Right lung (tissue), 10 donors: ENCODE measurements at places on chromosomes 3 and 15.
A peak's percentile ranks its signal among the peaks of the same experiment; 100 is the strongest.

GRCh38 chr3:143502081-143502480 is 346.2 kb downstream of the SLC9A9 start:
- peak; percentile 77 for DNase-seq

- no peak for DNase-seq
These were observed 145.0 kb downstream of the CMSS1 start for GRCh38 chr3:99962703-99963102.

DNA sequence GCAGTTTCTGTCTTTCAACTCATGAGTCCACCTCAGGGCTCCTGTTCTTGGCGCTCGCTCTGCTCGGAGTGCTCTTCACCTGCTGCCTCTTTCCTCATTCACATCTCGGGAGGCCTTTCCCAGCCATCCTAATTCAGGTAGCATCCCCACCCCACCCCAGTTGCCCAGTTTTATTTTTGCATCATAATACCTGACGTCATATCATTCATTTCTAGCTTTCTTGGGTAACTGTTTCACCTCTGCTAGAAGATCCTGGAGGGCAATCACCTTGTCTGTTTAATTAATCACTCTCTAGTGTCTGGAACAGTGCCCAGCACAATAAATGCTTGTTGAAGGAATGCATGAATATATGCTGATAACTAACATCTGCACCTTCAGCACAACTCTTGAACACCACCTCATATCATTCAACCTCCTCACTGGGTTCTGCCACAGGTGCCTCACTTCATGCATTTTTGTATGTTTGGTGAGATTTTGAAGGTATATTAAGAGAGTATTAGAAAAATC is 7.6 kb downstream of the NUSAP1 start:
- no peak for DNase-seq

GRCh38 chr15:60720493-60721256 is 241.7 kb upstream of the ICE2 start:
- DNase-seq = no peak

GRCh38 chr15:48052946-48053345 is 67.8 kb upstream of the SLC24A5 start:
- DNase-seq = no peak

DNA sequence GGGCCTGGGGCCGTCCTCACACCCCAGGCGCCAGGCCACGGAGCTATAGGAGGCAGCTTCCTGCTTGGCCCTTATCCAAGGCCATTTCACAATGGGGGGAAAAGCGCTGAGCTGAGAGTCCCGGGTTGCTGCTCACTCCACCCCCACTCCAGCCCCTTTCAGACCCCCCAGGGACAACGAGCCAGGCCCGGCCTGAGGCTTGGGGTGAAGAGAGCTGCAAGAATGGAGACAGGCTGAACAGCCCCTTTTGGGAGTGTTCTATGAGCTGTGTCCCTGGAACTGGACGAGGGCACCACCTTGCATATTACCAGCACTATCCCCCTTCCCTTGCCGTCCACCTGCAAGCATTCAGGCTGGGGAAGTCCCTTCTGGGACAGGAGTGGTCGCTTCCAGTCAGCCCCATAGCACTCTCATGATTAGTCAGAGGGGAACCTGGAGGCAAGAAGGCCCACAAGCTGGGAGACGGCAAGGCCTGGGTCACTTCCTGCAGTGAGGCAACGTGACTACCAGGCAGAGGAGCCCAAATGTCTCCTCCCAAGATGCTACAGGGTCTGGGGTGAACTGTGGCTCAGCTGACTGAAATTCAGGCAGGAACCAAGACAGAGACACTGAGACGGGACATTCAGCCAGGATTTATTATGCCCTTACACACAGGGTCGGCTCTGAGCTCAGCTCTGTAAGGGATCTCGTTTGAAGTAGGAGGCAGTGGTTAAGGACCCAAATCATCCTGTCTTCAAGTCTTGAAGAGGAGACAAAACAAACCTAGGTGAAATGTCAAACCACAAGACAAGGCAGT is 8.6 kb upstream of the SRP14 start:
- peak; percentile 74 for DNase-seq

GRCh38 chr3:176078906-176079305 is 1118.4 kb downstream of the TBL1XR1 start:
- DNase-seq = no peak

DNA sequence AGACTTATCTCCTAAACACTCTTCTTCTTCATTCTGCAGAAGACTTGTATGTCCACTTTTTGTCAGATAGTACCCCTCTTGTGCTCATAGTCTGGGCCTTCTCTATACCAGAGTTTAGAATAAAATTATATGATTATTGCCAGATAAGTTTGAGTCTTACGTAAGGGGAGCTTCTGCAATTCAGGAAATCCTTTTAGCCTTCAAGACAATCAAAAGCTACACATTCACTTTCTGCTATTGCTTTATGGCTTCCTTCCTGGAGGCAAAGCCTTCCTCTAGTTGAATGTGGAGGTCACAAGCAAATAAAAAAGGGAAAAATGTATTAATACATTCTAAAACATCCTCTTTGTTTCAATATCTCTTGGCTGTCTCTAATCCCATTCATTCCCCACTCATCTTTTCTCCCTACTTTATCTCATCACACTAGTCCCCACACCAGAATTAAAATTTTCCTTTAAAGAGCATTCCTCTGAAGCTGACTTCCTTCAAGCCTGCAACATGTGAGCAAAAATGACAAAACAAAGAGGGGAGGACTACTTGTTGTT is 186.8 kb downstream of the CPNE4 start:
- no peak for DNase-seq

DNA sequence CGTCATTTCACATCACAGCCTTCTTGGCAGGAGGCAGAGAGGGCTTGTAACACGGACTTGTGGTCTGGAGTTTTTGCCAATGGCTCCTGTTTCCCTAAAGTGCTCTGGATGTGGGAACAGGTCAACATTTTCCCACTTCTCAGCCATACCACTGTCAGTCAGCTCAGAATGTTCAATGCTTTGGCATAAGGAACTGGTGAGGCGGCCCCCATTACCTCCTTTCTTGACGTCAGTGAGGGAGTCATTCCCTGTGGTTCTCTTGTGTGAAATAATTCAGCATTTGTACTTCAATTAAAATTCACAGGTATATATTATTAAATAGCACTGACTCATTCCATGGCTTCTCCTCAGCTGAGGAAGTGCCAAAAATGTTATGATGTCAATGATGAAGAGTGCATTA is 167.1 kb downstream of the P3H2 start:
- no peak for DNase-seq

- no peak for DNase-seq
These were observed 80.3 kb downstream of the ADAMTS7 start for GRCh38 chr15:78730955-78731354.

- no peak for DNase-seq
These were observed 39.5 kb downstream of the ISL2 start for GRCh38 chr15:76376029-76376428.

DNA sequence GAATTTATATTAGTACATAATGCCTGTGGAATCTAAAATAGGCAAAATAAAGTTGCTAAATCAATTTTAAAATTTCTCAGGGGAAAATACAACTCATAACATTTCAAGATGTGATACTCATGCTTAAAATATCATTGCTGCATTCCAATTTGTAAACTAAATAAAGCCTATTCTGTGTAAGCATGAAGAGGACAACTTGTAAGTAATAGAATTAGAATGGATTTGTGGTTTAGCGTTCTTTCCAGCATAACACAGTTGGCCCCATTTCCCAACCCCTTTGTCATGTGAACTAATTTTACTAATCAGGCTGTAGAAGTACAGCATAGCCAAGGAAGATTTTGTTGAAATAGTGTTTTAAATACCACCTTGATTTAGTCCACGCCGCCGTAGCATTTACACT is 437.2 kb downstream of the SI start:
- DNase-seq = no peak

DNA sequence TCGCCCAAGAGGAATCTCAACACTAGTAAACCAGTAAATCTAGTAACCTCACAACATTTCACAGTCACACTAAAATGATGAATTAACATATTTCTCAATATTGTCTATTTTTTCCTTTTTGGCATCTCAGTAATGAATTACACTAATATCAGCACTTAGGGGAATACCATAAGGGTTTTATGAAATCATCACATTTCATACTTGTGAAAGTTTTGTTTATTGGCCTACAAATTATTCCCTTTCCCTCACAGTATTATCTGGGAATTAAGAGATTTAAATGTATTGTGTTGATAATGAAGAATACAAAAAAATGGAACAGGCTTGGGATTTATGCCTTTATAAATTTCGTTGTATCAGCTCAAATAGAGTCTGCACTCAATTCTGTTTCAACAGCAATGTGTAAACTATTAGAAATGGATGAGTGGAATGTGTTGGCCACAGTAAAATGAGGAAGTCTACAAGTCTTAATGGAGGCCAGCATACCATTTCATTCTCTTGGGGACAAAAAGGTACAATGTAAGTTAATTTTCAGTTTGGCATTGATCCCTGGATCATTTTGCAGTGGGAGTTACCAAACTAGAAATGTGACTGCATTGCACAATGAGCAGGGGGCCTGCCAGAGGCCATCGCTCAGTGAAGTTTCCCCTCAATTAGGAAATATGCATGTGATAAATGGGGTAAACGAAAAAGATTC is 195.4 kb downstream of the FMN1 start:
- no peak for DNase-seq

- DNase-seq = no peak
These were observed 10.6 kb upstream of the SOX2 start for GRCh38 chr3:181701096-181701495.

DNA sequence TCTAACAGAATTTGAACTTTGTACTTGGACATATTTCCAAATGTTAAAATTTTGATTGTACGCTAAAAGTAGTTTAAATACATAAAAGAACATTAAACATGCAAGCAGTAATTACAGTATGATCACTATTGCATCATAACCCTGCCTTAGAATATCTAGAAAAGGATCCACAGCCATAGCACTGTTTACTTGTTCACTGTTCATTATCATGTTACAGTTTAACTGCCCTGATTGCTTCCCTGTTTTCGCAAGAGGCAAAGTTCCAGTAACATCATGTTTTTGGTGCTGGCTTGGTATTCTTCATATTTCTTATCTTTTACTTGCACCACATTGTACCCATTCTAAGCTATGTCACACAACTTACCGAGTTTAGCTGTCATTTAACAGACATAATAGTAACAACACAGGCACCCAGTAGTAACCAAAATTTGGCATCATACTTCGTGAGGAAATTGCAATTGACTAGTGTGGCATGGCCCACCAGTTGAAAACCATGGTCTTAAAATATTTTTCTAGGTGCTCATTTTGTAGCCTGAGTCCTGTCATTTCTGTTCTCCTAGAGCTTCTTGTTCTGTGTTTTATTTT is 13.3 kb upstream of the TMEM87A start:
- no peak for DNase-seq

GRCh38 chr3:147400111-147400510 is 6.2 kb downstream of the ZIC4 start:
- DNase-seq = no peak

DNA sequence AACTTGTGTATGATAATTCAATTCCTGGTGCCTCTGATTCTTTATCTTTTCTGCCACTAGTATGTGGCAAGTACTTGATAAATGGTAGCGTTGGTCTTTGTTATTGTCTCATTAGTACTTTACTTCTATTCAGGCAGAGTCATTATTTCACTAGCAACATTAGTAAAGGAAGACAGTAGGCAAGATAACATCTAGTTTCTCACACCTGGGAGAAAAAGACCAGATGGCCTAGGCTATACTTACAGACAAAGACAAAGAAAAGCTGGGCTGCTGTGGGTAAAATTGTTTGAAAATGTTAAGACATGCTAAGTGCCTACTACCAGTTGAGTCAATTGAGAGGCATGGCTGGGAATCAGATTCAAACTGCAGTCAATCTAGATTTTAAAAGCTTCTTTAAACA is 198.7 kb upstream of the CMC1 start:
- DNase-seq = no peak

DNA sequence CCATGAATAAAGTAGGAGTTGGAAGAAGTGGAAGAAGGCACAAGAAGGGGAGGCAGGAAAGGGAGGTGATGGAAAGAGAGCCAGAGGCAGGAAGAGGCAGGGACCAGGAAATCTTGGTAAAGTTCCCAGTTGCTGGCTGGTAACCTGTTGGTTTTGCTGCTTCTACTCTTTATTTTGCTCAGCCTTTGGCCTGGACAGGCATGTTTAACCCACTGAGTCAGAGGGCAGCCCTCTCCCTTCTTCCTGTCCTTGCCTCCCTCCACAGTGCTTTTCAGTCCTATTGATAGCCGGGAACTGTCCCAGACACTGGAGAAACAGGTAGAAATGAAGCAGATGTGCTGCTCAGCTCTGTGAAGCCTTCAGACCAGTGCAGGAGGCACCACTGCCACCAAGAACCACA is 43.4 kb upstream of the APEH start:
- DNase-seq = no peak

- no peak for DNase-seq
These were observed 13.9 kb downstream of the PHLDB2 start for GRCh38 chr3:111872979-111873378.

DNA sequence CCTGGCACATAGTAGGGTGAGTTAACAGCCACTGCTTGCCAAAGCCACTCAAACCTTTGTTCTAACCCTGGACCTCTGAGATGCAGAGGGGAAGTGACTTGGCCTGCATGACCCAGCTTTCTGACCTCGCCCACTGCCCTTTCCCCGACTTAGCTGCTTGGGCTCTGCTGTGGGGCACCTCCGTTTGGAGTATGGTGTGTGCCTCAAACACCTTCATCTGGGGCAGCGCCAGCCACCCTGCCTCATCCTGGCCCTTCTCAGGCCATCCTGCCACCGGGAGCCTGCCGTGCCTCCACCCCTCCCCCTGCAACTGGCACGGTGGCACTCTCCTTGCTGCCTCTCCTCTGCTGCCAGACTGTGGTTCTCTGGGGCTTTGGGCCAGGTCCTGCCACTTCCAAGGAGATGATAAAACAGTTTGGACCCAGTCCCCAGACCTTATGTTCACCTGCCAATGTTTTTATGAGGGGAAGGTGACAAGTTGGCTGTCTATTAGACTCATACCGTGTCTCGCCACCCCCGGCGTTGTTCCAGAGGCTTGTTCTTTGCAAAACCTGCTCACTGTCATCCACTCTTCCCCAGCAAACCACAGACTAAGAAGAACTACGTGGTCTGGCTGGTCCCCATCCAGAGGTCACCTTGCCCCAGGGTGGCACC is 32.2 kb downstream of the SLC6A6 start:
- DNase-seq = no peak

GRCh38 chr3:194097141-194097882 is 38.6 kb upstream of the HES1 start:
- no peak for DNase-seq

GRCh38 chr3:171514466-171514865 is 54.3 kb upstream of the TNIK start:
- DNase-seq = no peak

- no peak for DNase-seq
These were observed 245.0 kb downstream of the SHOX2 start for GRCh38 chr3:157861076-157861765.

DNA sequence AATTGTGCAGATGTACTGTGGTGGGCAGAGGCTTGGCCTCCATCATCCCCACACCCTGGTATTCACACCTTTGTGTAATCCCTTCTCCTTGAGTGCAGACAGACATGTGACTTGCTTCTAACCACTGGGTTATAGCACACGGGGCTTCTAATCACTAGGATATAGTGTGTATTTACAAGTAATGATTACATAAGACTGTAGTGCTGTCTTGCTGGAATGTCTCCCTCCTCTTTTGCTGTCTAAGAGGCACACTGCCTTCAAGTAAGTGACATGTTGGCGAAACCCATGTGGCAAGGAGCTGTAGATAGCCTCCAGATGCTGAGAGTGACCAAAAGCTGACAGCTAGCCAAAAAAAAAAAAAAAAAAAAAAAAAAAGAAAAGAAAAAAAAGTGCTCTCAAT is 542.7 kb upstream of the MDFIC2 start:
- DNase-seq = no peak

GRCh38 chr15:75840659-75841058 is 2.6 kb upstream of the UBE2Q2 start:
- peak; percentile 34 for DNase-seq

GRCh38 chr3:30473374-30474051 is 132.9 kb upstream of the TGFBR2 start:
- DNase-seq = no peak
